ENCODE measurements at places on chromosomes 3 and 15.

GRCh38 chr3:127407026-127407939 is 119.4 kb upstream of the PRR20G start:
- DNase-seq, result no peak
- H3K4me1 ChIP-seq, result no peaks in the 10 kb centered on the region
- no peak overlapping the region for H3K4me3 ChIP-seq
- H3K27ac ChIP-seq, result no peak overlapping the region
- no peaks in the 10 kb centered on the region for H3K36me3 ChIP-seq
- no peaks in the 10 kb centered on the region for H3K27me3 ChIP-seq

- H3K27ac ChIP-seq, result no peak overlapping the region
- no peaks in the 10 kb centered on the region for H3K36me3 ChIP-seq
- no peaks in the 10 kb centered on the region for H3K27me3 ChIP-seq
- no peak for DNase-seq
- no peak overlapping the region for H3K4me3 ChIP-seq
These were observed 57.5 kb upstream of the GSK3B start for GRCh38 chr3:120151791-120152190.

- H3K27ac ChIP-seq, result no peak overlapping the region
- H3K4me3 ChIP-seq, result no peak overlapping the region
- no peak for DNase-seq
- H3K27me3 ChIP-seq, result no peaks in the 10 kb centered on the region
- 0 out of 2 replicates have a peak, but pooled peaks cover 3% of the 10 kb centered on the region for H3K4me1 ChIP-seq
These were observed 491.9 kb downstream of the NTRK3 start for GRCh38 chr15:87764461-87765240.

- no peak for DNase-seq
- no peak overlapping the region for H3K27ac ChIP-seq
- H3K36me3 ChIP-seq, result peaks cover 12% of the 10 kb centered on the region
- peak overlapping the region; percentile 99 for H3K4me3 ChIP-seq
These were observed 37.8 kb downstream of the HMCES start for GRCh38 chr3:129316248-129317013.

DNA sequence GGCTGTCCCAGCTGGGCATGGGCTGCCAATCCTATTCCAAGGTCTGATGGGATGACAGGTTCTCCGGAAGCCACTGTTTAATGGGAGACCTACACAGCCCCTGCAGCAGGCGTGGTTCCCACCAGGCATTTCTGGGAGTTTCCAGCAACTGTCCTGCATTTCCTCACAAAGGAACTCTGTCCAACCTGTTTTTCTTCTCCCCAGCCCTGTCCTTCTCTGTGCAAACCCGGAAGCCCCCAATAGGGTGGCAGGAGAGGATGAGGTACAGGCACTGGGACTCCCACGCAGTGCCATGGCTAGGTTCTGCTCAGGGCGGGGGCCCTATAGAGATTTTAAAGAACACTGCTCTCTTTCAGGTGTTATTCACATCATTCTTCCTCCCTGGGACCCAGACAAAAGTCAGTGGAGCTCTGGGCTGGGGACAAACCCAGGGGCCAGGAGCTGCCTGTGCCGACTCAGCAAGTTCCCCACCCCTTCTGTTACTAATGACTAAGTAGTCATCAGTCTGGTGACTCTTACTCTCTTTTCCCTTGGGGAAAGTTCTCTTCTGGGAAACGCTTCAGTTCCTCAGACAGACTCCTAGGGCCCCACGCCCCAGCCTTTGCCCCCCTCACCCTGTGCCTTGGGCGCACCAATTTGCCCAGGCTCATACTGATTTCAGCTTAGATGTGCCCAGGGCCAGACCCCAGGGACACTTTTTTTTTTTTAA is 97.7 kb downstream of the CD47 start:
- H3K4me3 ChIP-seq, result no peak overlapping the region
- H3K27me3 ChIP-seq, result no peaks in the 10 kb centered on the region

- H3K4me3 ChIP-seq, result no peak overlapping the region
- no peak overlapping the region for H3K27ac ChIP-seq
- H3K27me3 ChIP-seq, result no peaks in the 10 kb centered on the region
- no peaks in the 10 kb centered on the region for H3K36me3 ChIP-seq
- H3K4me1 ChIP-seq, result no peaks in the 10 kb centered on the region
These were observed 36.0 kb downstream of the FBN1 start for GRCh38 chr15:48609486-48609885.

DNA sequence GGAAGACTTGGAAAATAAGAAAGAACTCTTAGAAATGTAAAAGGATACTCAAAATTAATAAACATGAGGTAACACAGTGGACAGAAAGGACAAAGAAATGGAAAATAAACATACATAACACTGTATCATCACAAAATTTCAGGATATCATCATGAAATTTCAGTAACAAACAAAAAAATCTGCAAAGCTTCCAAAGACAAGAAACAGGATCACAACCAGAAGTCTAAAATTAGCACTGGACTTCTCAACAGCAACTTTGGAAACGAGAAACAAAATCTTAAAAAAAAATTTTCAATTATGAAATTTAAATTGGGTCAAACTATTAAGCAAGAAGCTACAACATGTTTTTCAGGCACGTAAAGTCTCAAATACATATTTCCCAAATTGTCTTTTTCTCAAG is 238.8 kb downstream of the STAG1 start:
- H3K36me3 ChIP-seq, result no peaks in the 10 kb centered on the region
- DNase-seq, result no peak
- no peaks in the 10 kb centered on the region for H3K4me1 ChIP-seq
- H3K27ac ChIP-seq, result no peak overlapping the region
- H3K27me3 ChIP-seq, result no peaks in the 10 kb centered on the region

DNA sequence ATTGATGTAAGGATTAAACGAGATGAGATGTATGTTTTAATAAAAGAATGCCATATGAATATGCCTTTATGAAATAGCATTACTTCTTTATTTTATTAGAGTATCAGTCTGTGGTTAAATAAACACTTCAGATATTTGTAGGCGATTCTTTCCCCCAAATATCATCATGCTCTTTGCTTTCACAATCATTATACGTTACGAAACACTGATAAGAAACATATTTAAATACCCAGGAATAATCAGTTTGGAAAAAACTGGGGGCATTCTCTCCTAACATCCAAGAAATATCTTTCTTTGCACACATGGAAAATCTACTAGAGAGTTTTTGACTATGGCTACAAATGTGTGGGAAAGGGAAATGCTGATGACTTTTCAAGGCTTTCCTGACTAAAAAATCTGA is 4.4 kb upstream of the PLAAT1 start:
- no peak overlapping the region for H3K4me3 ChIP-seq
- no peaks in the 10 kb centered on the region for H3K27me3 ChIP-seq
- no peak for DNase-seq
- peaks cover 2% of the 10 kb centered on the region for H3K4me1 ChIP-seq
- no peak overlapping the region for H3K27ac ChIP-seq

GRCh38 chr15:56950979-56951378 is 32.5 kb downstream of the TCF12 start:
- no peaks in the 10 kb centered on the region for H3K27me3 ChIP-seq
- H3K4me1 ChIP-seq, result no peaks in the 10 kb centered on the region
- no peaks in the 10 kb centered on the region for H3K36me3 ChIP-seq
- no peak overlapping the region for H3K4me3 ChIP-seq
- no peak for DNase-seq

DNA sequence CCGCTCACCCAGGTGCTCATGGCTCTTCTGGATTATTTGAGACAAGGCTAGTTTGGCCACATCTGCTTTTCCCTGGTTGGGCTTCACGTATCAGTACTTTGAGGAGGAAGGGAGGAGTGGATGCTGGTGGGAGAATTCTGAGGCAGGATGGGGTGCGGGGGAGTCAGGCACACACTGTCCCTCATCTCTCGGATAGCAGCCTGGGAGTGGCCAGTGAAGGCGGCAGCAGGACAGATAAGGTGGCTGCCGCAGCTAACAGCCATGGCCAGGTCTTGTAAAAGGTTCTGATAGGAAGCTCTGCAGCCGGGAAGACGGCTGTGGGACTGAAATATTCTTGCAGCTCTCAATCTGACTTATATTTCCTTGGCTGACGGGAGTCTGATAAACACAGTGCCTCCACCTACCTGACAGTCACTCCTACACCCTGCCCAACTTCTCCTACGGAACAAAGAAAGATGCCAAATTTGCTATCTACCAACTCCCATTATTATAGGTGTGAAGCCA is 87.3 kb downstream of the MESD start:
- H3K4me1 ChIP-seq, result peaks cover 2% of the 10 kb centered on the region
- no peak overlapping the region for H3K4me3 ChIP-seq
- H3K27ac ChIP-seq, result no peak overlapping the region
- H3K27me3 ChIP-seq, result no peaks in the 10 kb centered on the region
- DNase-seq, result no peak

DNA sequence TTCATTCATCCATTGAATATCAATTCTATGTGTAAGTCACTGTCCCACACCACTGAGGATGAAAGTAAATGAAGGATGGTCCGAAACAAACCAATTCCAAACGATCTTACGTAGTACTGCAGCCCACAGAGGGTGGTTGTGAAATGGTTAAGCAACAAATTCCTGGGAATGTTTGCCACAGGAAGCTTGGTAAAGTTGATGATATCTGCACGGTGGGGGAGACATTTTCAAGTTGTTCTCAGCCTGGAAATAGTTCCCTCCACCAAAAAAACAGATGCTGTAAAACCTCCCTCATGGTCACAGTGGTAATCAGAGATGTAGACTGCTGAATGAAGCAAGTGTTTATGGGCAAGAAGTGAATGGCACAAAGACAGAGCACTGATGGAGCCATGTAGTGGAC is 35.9 kb upstream of the BNC1 start:
- no peak overlapping the region for H3K4me3 ChIP-seq
- H3K36me3 ChIP-seq, result no peaks in the 10 kb centered on the region
- H3K27ac ChIP-seq, result no peak overlapping the region
- no peak for DNase-seq
- no peaks in the 10 kb centered on the region for H3K4me1 ChIP-seq

- no peak overlapping the region for H3K4me3 ChIP-seq
- no peaks in the 10 kb centered on the region for H3K4me1 ChIP-seq
- DNase-seq, result no peak
- no peaks in the 10 kb centered on the region for H3K36me3 ChIP-seq
- no peak overlapping the region for H3K27ac ChIP-seq
These were observed 29.9 kb downstream of the SLC49A4 start for GRCh38 chr3:122824465-122825381.

DNA sequence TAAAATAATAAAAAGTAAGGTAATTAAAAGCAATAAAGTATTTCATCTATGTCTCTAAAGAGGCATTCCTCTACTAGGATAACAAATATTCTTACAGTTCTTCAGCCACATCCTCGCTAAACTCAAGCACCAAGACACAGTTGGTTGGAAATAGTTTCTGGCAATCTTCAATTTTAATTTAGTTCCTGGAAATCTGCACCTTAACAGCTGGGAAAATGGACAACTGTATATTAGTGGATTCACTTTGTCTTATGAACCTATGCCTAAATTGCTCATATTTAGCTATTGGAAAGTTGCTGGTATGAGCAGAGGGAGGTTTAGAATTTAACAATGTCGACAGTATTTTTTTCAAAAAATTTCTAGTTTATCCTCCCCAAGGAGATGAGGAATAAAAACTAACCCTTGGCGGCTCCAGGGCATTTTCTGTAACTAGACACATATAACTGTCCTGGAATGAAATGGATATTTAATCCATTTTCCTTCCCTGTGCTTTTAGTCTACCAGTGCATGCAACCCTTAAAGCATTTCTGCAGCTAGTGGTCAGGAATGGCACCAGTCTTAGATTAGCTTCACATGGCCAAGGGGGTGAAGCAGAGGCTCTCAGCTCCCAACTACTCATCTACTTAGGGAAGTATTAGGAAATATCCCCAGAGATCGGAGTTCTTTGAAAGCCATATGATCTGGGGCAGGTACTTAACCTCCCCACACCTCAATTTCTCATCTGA is 290.0 kb upstream of the THBS1 start:
- no peak overlapping the region for H3K27ac ChIP-seq
- no peak overlapping the region for H3K4me3 ChIP-seq
- no peaks in the 10 kb centered on the region for H3K4me1 ChIP-seq
- H3K36me3 ChIP-seq, result no peaks in the 10 kb centered on the region
- no peaks in the 10 kb centered on the region for H3K27me3 ChIP-seq

GRCh38 chr15:42368096-42368495 is 8.8 kb downstream of the CAPN3 start:
- no peak overlapping the region for H3K27ac ChIP-seq
- 0 out of 2 replicates have a peak, but pooled peaks cover 3% of the 10 kb centered on the region for H3K4me1 ChIP-seq
- no peaks in the 10 kb centered on the region for H3K27me3 ChIP-seq

- no peaks in the 10 kb centered on the region for H3K27me3 ChIP-seq
- peaks cover 4% of the 10 kb centered on the region for H3K4me1 ChIP-seq
- no peak overlapping the region for H3K4me3 ChIP-seq
- no peaks in the 10 kb centered on the region for H3K36me3 ChIP-seq
- H3K27ac ChIP-seq, result no peak overlapping the region
- no peak for DNase-seq
These were observed 50.3 kb downstream of the MEF2A start for GRCh38 chr15:99616129-99616528.

- no peaks in the 10 kb centered on the region for H3K27me3 ChIP-seq
- H3K27ac ChIP-seq, result no peak overlapping the region
- no peaks in the 10 kb centered on the region for H3K36me3 ChIP-seq
- no peak for DNase-seq
- no peaks in the 10 kb centered on the region for H3K4me1 ChIP-seq
These were observed 885.9 kb downstream of the FHIT start for GRCh38 chr3:60365360-60365759.

DNA sequence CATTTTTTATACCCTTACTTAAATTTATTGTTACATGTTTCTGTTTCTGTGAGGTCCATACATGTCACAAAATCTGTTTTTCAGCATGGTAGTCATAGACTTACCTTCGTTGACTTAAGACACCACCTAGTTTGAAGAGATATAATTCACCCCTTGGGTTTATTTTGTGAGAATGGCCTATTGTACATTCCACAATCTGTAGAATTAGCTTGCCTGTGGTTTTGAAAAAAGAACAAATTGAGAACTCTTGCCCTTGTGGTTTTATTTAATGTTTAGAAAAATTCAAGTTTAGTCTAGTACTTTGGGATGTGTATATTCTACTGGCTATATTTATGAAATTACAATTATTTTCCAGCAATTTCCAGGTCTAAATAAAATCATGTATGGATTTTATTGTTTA is 31.6 kb downstream of the FILIP1L start:
- H3K4me3 ChIP-seq, result no peak overlapping the region
- DNase-seq, result no peak
- no peak overlapping the region for H3K27ac ChIP-seq

- H3K27ac ChIP-seq, result no peak overlapping the region
- DNase-seq, result no peak
- peak overlapping the region; percentile 35 for H3K4me3 ChIP-seq
- no peaks in the 10 kb centered on the region for H3K36me3 ChIP-seq
These were observed 5.8 kb downstream of the PRRT3 start for GRCh38 chr3:9946112-9947024.

- no peaks in the 10 kb centered on the region for H3K36me3 ChIP-seq
- H3K4me3 ChIP-seq, result no peak overlapping the region
- H3K27me3 ChIP-seq, result no peaks in the 10 kb centered on the region
- no peaks in the 10 kb centered on the region for H3K4me1 ChIP-seq
These were observed 15.6 kb downstream of the KCTD6 start for GRCh38 chr3:58507356-58508078.

DNA sequence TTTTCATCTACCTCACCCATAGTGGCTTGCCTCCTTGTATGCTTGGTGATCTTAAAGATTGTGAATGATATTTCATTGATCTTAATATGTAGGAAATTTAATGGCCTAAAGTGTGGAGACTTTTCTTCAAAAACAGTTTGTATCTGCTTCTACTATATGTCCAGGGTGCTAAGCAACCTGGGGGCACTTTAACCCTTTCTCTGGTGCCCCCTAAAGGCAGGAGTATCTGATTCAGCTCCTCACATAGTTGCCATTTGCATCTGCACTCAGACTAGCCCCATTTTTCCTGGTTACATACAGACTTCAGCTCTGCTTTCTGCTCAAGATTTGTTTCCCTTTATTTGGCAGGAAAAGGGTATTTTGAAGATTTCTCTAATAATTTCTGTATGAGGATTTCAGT is 5.2 kb upstream of the PFN2 start:
- no peak overlapping the region for H3K4me3 ChIP-seq
- no peak overlapping the region for H3K27ac ChIP-seq
- no peak for DNase-seq
- H3K4me1 ChIP-seq, result no peaks in the 10 kb centered on the region
- no peaks in the 10 kb centered on the region for H3K27me3 ChIP-seq

Measured in iPS DF 6.9 (cell line).